Ascending aorta (tissue), 2 donors: ENCODE measurements at places on chromosomes 12 and 14. TPM values are rescaled to one million over a fixed set of nuclear protein-coding genes. Genes with fewer than 3 reads are reported as not detected.

The ATG14 gene
- 8.4 TPM for total RNA-seq

- no peak for DNase-seq
Observed at GRCh38 chr12:65756267-65756666, 68.0 kb upstream of the HMGA2 start.

DNA sequence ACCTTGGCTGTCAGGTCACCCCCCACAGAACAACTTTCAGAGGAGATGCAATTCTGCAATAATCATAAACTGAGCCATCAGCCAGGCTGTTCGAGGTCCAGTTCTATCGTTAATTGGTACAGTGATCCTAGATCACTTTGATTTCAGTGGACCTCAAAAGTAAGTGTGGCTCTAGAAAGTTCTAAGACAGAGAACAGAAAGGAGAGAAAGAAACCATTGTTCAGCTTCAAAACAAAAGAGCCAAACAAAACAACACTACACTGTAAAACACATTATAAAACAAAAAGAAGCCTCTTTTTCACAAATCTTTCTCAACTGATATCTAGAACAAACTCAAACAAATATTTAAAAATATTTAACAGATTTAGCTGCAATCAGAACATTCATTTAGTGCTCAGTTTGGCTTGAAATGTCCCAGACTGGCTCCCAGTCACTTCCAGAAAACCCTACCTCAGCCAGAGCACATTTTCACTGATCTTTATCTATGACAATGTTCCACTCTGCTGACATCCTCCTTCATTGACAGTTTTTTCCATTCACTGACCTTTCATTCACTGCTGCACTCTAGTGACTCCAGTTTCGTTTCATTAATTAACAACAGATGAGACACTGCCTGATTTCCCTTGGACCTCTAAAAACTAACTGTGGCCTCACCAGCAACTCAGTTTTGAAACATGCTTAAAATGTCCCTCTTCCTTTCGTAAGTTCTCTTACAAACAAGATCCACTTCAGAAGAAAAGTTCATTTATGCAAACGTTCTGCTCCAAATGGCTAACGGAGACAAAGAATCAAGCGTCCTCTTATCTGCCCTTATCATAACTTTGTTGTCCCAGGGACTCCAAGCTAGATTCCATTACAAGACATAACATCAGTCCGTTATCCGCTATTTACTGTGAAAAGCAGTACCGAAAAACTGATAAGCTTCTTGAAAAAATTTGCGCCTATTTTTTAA, 56.8 kb downstream of the DUSP16 start:
- no peak for DNase-seq

DNA sequence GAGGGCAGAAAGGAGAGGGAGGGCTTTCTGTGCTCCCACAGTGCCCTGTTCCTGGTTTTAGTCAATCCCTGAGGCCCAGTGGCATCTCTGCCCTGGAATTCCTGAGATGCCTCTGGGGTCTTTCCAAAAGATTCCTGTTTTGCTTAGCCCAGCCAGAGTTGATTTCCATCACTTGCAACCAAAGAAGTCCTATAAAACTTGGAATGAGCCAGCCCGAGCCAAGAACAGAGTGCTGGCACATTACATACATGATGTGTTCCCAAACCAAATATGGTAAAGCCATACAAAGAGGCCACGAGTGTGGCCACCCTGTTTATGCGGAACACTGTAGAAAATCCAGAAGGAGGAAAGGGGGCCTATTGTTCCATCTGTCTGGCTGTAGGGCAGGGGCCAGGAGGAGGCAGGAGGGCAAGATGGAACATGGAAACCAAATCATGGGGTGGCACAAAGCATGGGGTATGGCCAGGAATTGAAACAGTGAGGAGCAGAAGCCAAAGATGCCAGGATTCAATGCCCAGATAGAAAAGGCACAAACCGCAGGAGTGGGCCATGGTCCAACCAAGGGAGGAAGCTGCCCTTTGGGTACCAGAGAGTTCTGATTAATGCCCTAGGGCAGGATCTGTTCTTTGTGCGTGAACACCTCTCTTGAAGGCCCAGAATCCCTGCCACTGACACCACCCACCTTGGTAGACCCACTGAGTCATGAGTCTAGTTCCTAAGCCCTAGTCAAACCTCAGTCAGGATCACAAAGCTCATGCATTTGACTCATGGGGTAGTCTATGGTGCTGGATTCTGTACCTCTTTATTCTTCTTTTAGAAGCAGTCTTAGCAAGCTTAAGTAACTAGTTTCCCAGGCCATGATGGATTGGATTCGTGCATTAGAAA, 75.2 kb downstream of the LRRC74A start:
- DNase-seq: no peak

The TCL1B gene
- total RNA-seq: not detected

DNA sequence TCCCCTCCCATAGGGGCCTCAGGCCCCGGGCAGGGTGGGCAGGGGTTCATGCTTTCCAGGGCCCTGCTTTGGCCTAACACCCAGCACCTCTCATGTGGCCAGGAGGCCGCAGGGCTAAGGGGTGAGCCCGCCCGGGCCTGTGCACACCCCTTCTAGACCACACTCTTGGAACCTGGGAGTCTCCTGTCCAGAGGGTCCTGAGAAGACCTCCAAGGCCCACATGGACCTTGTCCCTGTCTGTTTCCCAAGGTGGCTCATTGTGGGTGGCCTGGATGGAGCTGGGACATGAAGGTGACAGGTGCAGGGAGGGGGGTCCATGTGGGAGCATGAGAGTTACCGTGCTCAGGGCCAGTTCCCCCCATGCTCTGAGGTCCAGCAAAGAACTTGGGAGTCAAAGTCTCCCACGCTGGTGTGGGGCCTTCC, 11.6 kb downstream of the DLK1 start:
- peak; percentile 51 for DNase-seq

DNA sequence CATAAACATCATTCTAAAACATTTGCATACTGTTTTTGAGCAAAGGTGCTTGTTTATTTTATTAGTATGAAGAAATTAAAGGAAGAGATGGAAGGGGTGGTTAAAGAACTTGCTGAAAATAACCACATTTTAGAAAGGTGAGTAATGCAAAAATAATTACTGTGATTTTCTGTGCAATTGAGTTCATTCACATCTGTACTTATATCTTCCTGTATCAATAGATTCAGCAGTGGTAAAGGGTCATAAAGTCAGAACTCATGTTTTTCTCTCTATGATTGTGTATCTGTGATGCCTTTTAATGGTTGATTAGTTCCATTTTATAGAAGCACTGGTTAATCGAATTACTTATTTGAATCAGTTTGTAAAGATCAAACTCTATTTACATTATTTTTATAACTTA, 46.0 kb downstream of the TBK1 start:
- DNase-seq: no peak

GRCh38 chr14:102389246-102389645, 26.5 kb downstream of the TECPR2 start:
- no peak for DNase-seq

GRCh38 chr12:32870716-32871115, 25.9 kb downstream of the PKP2 start:
- DNase-seq: no peak

DNA sequence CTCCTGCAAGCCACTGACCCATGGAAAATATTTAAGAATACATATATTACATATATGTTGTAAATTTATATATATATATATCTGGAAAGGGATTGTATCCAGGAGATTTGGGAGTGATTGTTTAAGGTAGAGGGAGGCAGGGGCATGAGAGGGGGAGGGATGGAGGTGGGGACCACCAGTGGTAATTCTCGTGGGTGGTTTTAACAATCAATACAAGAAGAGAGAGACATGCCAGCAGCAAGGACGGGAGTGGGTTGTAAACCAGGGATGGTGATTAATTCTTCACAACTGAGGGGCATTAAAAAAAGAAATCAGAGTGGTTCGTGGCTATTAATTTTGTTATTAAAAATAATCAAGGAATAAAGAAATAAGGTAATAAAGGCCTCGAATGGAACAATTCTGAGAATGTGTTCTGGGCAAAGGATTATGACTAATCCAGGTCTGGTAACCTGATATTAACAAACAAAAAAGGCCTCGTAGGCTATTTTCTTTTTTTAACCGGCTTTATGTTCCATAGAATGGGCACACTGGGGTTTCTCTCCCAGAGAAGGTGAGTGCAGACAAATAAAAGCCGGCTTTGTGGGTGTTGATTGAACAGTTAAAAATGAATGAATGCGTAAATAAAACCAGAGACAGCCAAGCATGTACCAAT, 8.3 kb upstream of the RTL1 start:
- DNase-seq: no peak

GRCh38 chr14:53144244-53144643, 8.9 kb downstream of the DDHD1 start:
- no peak for DNase-seq

- no peak for DNase-seq
Observed at GRCh38 chr12:120999191-121000120, 16.8 kb downstream of the C12orf43 start.

DNA sequence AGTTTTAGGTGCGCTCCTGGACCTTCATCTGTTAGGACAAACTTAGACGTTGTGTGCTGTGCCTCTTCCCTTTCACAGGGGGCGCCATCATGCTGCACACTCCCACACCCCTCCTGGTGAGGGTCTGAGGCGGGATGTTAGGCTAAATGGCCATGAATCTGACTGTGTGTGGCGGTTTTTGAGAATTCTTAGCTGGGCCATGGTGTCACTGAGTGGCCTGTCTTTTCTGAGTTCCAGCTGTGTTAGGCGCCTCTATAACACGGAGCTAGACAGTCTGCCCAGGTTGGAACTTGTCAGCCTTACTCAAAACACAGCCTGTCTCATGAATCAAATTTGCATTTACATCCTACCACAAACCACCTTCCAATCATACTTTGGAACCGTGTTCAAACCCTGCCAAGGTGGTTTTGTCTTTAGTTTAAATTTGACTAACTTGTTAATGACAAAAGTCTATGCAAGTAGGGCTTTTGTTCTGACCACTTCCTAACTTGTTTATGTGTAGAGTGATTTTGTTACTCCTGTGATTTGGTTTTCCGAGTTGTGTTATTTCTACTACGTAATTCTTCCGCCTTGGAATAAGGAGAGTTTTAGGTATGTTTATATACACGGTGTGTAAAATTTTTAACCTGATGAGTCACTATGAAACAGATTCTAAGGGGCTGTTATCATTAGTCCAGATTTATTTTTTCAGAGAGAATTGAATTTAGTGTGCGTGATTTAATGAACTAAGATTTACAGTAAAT, 19.6 kb downstream of the ACVR1B start:
- DNase-seq: no peak

GRCh38 chr14:104694475-104694950, 5.1 kb downstream of the INF2 start:
- DNase-seq: no peak

GRCh38 chr12:100468126-100468525, 5.5 kb upstream of the NR1H4 start:
- DNase-seq: no peak

GRCh38 chr14:75259510-75259855, 19.1 kb upstream of the FOS start:
- DNase-seq: no peak

- DNase-seq: no peak
Observed at GRCh38 chr14:25026476-25027137, 23.3 kb downstream of the STXBP6 start.

The KRT2 gene
- total RNA-seq: not detected

The RAB15 gene
- 1.6 TPM for total RNA-seq

DNA sequence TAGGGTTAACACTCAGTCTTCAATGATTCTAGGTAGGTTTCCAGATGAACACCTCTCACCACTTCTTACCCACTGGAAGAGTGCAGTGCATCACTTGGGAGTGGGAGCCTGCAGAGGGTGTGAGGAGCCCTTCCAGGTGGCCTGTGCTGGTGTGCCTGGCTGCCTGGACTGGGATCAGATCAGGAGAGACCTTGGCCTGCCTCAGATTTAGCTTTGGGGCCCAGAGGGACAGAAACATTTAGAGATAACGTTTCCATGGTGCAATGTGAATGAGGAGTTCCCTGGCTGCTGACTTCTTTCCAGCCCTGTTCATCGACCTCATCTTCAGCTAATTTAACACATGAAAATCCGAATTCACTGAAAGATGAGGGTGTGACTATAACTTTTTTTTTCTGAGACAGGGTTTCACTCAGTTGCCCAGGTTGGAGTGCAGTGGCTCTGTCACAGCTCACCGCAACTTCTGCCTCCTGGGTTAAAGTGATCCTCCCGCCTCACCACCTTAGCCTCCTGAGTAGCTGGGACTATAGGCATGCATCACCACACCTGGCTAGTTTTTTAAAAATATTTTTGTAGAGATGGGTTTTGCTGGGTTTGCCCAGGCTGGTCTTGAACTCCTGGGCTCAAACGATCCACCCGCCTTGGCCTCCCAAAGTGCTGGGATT, 53.6 kb downstream of the SUSD6 start:
- DNase-seq: no peak

- DNase-seq: no peak
Observed at GRCh38 chr12:12219664-12220063, 47.2 kb downstream of the LRP6 start.

DNA sequence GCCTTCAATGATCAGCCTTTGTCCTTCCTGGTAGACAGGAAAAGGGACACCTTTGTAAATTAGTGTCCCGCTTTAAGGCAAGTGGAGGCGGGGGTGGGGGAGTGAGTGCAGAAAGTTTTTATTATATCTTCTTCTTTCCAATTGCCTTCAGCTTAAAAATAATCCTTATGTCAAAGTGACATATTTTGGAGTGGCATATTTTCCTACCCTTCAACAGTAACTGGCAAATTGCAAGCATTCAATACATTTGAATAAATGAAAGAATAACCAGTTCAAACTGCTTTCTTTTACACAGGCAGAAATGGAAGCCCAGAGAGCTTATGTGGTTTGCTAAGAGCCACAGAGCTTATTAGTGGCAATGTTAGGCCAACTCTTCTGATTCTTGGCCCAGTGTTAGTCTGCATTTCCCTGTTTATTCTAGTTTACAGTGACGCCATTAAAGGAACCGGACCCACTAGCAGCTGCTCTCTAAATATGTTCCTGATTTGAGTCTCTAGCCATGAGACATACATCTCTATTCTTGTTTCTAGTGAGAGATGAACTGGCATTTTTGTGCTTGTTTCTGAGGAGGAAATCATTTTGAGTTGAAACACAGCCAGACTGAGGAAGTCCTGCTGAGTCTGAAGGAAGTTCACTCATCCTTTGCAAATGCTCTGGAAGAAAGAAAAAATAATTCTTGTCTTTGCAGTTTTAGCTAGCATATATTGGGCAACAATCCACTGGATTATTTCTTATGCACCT, 468.7 kb downstream of the NOVA1 start:
- DNase-seq: no peak

The MTHFD1 gene
- total RNA-seq: 7.2 TPM
